ENCODE measurements at places on chromosomes 1 and 21.
A peak's percentile ranks its signal among the peaks of the same experiment; 100 is the strongest.

- DNase-seq, result no peak
Measured at GRCh38 chr1:54875000-54875399, 12.0 kb downstream of the DHCR24 start.

DNA sequence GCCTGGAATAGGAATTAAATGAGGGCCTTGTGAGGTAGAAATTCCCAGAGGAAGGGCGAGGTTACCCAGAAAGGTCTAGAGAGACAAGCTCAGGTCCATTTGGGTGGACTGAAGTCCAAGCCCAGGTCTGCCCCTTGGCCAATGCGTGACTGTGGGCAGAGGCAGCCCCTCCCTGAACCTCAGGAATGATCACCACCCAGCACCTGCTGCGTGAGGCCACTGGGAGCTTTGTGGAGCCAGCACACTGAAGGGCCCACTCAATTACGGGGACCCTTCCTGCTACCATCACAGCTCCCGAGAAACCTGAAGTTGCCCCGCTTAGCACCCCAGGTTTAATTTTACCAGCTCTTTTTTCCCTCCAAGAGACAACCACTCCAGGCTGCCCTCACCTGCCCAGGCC is 6.5 kb upstream of the MATN1 start:
- no peak for DNase-seq

DNA sequence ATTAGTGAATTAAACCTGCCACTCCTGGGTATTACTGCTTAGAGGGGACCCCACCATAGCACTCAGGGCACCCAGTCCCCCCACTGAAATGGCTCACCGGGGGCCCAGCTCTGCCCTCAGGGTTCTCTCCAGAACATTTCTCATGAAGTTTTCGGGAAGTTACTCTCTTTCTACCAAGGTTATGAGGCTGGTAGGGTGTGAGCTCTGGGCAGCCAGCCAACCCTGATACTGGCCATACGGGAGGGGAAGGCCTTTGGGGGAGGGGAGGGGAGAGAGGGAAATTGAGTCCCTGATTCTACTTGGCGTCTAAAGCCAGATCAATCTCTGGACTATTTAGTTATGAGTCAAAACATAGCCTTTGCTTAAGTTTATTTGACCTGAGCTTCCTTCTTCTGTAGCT is 12.9 kb upstream of the PDE9A start:
- DNase-seq, result peak; percentile 59

DNA sequence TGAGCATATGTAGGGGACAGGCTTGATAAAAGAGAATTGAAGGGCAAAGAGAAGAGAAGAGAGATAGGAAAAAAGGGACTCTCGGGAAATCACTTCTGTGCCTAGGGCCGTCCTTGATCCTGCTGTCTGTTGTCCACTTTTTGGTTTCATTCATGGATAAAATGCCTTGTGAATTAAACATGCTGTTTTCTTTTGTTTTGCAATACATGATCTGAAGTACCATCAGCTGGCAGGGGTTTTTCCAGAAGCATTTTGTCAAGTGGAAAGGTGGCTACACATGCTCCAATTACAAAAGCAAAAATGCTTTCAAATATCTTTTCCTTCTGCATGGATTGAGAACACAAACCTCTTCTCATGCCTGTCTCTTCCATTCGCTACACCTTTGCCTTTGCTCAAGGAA is 361.7 kb downstream of the PDE4B start:
- no peak for DNase-seq

DNA sequence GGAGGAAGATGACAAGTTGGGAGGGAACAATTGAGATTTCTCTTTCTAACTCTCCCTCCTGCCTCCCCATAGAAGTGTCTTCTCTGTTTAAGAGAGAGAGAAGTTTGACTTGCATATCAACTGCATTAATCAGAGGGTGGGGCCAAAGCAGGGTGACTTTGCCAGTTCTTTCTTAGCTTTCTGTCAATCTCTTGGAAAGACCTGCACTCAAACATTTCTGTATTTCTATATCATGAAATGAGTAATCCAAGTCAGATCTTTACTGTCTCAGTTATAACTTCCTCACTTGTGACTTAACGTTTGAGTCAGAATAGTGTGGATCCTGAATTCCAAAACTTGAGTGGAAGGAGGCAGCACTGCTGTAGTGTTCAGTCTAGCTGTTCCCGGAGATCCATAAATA is 180.8 kb upstream of the KCNK2 start:
- DNase-seq, result no peak

- DNase-seq, result no peak
Measured at GRCh38 chr1:38123356-38124135, 77.0 kb upstream of the POU3F1 start.

DNA sequence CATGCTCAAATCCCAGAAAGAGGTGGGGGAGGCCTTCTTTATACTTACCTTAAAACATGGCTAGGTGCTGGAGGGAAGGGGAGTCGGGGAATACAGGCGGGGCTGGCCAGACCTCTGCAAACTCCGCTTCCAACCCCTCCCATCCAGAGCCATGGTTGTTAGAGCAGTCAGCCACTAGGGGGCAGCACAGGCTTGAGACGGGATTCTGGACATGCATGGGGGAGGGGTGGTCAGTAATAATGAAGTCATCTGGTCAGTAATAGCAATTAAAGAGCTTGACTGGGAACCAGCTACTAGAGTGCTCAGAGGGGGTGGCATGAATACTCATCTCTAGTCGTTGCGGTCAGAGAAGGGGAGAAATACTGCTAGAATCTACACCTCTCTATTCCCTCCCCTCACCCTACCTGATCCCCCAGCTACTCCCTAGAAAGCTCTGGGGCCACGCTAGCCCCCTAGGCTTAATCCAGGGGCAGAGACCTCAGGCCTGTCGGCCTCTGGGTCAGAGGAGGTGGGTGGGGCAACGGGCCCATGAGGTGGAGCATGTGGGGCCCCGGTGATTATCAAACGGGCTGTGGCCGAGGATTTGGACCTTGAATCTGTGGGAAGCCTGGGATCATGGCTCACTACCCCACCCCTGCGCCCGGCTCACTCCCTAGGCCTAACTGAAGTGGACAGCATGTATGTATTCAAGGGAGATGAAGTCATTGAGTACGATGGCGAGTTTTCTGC is 2.9 kb downstream of the CASQ1 start:
- DNase-seq, result peak; percentile 95

DNA sequence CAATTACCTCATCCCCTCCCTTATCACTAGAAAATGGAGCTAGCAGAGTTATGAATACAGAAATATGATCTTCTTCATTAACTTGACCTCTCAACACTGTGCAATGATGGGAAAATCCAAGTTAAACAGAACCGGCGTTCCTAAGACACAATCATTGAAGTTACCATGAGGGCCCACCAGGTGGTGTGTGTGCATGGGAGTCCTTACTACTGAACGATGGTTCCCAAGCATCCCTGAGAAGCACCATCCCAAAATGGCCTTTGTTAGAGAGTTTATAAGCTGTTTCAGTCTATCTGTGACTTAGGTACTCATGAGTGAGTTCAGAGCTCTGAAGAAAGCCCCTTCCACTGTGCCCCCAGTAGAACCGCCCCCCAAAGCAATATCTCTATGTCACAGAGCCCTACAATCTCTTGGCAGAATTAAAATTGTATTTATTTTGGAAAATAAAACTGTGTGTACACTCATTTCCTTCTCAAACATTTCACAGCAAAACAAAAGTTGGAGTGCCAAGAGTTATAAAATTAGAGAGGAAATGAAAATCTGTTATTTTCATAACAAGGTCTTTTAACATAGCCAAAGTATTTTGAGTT is 56.8 kb downstream of the PLD5 start:
- DNase-seq, result no peak

DNA sequence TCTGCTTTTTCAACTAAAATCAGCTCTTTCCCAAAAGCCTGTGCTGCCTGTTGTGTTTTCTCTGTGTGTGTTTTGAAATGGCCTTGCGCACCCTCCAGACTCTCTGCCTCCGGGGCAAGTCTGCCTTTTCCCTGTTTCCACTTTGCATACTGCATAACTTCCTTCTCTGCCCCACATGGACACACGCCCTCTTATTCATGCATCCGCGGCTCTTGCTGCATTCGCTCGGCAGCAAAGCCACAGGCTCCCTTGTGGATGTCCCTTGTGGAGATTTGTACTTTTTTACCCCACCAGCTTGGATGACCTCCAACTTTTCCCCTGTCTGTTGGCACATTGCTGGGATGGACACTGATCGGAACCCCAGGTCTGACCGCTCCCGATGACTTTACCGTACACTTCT is 147.6 kb downstream of the ADSS2 start:
- no peak for DNase-seq

DNA sequence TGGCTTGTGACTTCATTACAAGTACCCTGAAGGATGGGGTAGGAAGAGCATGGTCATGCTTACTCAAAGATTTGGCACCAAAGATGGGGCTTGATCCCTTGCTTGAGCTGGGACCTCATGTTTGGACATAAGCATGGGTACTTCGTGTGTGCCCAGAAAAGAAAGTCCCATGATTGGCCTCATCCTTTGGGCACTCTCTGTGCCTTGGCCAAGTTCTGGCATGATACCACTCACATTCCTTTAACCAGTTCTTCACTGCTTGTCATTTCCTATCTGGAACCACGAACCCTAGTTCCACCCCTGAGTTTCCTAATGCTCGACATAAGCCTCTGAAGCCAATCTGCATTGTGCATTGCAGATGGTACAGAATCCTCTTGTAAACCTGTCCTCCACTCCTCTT is 107.0 kb downstream of the NAV1 start:
- DNase-seq, result no peak
